HT1080 (cell line): ENCODE measurements at places on chromosomes 7 and 10. TPM values are rescaled to one million over a fixed set of nuclear protein-coding genes. Genes with fewer than 3 reads are reported as not detected.

The TEX36 gene
- total RNA-seq: 0.27 TPM in 1 of 2 replicates, not detected in the other

The INHBA gene
- total RNA-seq: 1.1 and 1.7 TPM in 2 replicates

The SLC18A3 gene
- total RNA-seq: not detected in 2 replicates

DNA sequence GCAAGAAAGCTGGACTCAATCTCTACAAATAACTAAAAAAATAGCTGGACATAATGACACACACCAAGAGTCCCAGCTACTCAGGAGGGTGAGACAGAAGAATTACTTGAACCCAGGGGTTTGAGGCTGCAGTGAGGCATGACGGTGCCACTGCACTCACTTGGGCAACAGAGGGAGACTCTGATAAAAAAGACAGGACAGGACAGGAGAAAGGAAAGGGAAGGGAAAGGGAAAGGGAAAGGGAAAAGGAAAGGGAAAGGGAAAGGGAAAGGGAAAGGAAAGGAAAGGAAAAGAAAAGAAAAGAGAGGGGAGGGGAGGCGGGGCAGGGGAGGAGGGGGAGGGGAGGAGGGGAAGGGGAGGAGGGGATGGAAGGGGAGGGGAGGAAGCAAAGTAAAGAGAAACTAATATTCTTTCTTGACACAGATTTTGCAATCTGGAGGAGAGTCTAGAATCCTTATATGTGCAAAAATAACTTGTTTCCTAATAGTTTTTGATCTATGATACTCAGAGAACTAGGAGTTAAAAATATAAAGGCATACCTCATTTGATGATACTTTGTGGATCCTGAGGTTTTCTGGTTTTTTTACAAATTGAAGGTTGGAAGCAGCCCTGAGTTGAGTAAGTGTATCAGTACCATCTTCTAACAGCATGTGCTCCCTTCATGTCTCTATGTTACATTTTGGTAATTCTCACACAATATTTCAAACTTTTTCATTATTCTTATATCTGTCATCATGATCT is 8.0 kb downstream of the SAR1A start:
- DNase-seq: no peak

DNA sequence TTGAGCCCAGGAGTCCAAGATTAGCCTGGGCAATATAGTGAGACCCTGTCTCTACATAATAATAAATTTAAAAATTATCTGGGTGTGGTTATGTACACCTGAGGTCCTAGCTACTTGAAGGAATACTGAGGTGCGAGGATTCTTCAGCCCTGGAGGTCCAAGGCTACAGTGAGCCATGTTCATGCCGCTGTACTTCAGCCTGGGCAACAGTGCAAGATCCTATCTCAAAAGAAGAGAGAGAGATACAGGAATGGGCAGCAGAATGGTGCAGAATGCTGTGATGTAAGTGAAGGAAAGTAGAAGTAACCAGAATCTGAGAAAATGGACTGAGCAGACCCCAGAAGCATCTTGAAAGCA is 62.7 kb upstream of the EXOC4 start:
- DNase-seq: no peak

- no peak for DNase-seq
Measured at GRCh38 chr7:118214833-118215182, 9.7 kb upstream of the ANKRD7 start.

- DNase-seq: no peak
Measured at GRCh38 chr10:54139819-54140428, 661.1 kb downstream of the PCDH15 start.

DNA sequence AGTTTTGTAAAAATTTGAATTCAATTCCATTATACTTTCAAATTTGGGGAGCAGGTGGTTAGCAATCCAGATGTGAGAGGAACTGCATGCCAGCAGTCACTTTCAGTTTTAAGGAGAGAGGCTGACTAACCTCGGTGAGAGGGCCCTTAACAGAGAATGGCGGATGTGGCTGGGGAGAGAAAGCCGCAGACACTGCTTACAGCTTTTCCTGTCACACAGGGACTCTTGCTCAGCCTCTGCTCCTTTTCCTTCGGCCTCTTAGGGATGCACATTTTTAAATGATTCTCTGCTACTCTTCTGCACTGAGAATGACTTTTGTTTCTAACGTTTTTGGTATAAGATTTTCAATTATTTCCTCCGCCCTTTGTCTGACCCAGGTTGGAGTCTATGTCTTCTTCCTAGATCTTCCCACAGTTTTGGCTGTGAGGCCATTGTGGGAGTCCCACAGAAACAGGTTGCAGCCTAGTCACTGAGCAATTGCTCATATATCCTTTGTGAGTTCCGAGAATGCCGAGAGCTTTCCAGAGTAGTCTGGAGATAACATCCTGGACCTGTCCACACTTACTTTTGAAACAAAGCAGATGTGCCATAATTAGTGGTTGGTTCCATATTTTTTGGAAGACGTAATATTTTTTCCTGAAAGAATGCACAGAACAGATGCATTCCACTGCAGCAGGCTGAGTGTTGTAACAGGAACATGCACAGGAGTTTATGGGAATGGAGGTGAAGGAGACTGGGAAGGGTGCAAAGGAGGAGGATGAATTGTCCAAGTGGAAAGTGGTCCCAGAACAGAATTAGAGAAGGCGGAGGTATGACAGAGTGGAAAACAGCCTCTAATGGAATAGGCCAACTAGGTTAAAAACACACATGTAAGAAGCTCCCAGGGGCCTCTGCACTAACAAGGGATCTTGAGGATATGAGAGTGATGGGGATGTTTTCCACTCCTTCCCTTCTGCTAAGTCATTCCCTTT is 168.0 kb upstream of the ZNF32 start:
- peak; percentile 75 for DNase-seq

DNA sequence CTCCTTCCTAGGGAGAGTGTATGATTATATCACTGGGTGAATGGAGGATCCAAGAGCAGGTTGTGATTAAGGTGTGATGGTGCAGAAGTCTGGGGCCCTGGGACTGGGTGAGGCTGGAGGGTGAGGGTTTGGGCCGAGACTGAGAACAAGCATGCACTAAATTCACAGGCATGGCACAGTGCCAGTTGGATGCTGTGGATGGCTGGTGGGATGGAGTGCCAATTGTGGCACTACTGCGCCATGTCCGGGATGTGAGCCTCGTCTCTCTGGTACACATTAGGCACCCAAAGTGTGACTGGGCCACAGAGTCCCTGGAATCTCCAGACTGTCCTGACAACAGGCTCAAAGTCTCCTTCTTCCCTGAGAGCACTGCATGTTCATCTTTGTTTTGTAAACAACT is 208.1 kb downstream of the EMX2 start:
- DNase-seq: no peak

GRCh38 chr7:120567204-120567603 is 290.7 kb downstream of the TSPAN12 start:
- no peak for DNase-seq

GRCh38 chr7:75965617-75966016 is 28.8 kb downstream of the TMEM120A start:
- no peak for DNase-seq

GRCh38 chr10:123537188-123537961 is 128.8 kb upstream of the GPR26 start:
- no peak for DNase-seq

GRCh38 chr7:139915864-139916716 is 87.0 kb downstream of the TBXAS1 start:
- DNase-seq: peak; percentile 99

- DNase-seq: no peak
Measured at GRCh38 chr7:39816462-39817060, 133.5 kb upstream of the CDK13 start.

DNA sequence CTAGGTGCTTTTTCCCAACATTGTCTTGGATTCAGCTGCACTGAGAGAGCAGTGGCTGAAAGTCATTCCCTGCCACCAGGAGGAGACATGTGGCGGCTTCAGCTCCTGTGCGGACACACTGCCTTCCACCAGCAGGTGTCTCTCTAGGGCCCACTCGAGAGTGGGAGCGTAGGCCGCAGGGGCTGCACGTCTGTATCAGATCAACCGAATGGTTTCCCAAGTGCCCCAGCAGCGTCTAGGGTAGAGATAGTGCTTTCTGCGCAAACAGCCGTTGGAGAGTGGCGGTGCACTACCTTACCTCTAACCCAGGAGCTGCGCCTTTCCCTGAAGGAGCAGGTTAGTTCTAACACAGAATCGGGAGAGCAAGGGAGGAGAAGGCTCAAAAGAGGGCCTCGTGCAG is 31.7 kb downstream of the PAPOLB start:
- peak; percentile 42 for DNase-seq
